RKO (cell line): ENCODE measurements at places on chromosomes 6 and 20.

GRCh38 chr6:17679726-17680125 lies 27.0 kb downstream of the NUP153 start:
- DNase-seq, result no peak

DNA sequence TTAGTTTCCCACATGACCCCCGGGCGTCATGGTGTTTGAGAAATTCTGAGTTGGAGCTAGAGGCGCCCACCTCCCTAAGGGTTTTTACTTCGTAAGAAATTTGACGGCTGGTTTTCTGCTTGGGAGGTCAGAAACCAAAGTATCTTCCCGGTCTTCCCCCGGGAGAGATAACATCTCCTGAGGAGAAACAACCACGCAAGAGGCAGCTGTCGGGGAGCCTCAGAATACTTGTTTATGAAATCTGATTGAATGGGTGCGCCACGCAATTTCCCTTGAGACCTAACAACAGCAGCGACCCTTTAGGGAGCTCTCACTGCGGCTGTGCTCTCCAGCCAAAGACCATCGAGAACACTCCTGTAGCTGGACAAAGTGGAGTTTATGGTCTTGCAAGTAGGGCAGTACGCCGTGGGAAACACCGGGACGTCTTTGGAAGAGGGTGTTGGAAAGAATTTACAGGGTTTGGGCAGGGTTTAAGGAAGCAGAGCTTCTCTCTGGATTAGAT lies 608 bp upstream of the EIF2S2 start:
- DNase-seq, result peak; percentile 35

DNA sequence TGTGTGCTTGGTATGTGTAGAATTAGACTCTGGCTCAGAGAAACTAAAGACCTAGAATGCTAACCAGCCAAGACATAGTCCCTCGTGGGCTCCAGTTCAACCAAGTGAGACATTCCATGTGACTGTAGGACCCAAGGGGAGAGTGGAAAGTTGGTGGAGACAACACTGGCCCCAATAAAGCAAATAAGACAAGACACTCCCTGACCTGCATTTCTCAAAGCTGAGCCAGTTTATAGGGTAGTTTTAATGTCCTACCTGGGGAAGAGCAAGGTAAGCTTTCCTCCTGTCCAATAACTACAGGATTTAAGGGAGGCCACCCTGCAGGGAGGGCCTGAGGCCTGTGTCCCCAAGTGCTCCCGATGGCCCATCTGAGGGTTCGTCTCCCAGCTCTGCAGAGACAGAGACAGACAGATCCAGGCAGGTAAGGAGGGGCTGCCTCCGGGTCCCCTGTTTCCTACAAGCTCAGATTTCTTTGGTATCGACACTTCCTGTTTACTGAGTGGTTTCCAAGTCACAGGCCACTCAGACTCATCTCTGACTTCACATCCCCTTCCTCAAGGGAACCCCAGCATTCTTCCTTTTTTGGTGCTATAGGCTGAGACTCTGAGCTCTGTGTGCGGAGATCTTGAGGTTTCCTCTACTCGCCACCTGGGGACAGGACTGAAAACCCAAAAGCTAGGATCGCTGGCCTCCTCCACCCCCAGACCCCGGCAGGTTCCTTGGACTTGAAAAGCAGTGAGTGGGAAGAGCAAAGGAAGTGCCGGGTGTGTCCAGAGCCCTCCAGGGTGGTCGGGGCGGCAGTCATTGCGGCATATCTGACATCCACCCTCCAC lies 92.4 kb downstream of the PRND start:
- DNase-seq, result no peak

- no peak for DNase-seq
These were observed 67.1 kb downstream of the ESF1 start for GRCh38 chr20:13717631-13718044.

DNA sequence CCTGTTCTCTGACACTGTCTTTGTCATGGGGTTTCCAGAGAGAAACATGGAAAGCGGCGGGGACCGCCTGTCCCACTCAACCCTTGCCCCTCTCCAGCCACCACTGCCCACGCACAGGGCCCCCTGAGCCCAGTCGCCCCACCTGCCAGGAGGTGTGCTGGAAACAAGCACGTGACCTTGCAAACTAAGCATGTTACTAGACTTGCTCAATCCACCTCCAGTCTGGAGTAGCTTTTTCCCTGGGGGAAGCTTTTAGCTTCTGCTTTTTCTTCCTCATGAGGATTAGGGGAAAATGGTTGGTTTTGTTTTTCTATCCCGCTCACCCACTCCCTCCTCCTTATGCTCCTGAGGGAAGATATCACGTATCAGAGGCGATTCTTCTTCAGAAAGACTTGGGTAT lies 105.7 kb downstream of the PLEKHG1 start:
- DNase-seq, result no peak

DNA sequence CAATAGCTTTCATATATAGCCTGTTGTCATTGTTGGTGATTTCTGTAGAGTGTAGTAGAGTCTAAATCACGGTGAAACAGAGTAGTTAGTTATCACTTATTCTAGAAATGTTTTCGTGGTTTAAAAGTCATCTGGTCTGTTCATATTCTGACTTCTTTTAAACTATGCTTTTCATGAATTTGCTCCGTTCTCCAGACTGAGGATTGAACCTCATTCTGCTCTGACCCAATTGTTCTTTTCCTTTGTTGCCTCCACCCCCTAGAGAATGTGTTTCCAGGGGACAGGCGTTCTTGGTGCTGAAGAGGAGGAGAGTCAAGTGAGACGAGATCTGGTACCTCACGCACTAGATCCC lies 748 bp upstream of the ZNF292 start:
- DNase-seq, result peak; percentile 84

DNA sequence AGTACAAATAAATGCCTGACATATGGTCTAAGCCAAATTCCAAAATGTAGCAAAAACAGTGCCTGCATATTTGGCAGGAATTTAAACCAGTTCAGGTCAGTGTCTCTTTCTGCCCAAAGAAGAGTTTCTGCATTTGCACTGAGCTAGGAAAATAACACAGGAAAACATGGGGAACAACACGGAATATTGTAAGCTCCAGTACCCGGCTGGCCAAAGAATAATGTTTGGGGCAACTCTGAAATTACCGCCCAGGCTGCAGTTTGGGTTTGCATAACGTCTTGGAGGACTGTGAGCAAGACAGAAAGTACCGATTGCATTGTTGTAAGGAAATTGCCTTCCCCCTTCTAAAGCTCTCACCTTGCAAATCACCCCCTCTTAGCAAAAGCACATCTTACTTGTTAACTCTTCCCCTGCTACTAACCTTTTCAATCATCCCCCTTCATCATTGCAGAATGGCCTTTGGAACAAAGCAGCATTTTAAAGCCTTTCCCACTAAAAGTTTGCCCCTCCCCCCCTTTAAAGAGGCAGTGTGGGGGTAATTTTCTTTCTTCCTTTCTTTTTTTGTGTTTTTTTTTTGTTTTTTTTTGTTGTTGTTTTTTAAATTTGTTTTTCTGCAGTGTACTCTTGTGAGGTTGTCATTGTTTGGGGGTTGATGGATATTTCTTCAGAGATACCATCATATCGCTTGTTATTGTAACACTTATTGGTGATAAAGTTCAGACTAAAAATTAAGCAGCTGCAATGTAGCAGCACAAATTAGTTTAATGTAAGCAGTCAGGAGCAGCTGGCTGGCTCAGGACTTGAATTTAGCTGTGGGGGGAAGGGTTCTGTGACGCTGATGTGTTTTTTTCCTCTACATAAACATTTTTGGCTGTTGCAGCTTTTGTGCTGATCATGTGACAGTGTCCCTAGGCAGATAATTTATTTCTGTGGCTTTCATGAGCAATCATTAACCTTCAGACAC lies 100.0 kb upstream of the CITED2 start:
- DNase-seq, result no peak

- no peak for DNase-seq
These were observed 5.2 kb downstream of the PI16 start for GRCh38 chr6:36959555-36960250.

GRCh38 chr6:154656660-154657059 lies 76.6 kb upstream of the SCAF8 start:
- no peak for DNase-seq

DNA sequence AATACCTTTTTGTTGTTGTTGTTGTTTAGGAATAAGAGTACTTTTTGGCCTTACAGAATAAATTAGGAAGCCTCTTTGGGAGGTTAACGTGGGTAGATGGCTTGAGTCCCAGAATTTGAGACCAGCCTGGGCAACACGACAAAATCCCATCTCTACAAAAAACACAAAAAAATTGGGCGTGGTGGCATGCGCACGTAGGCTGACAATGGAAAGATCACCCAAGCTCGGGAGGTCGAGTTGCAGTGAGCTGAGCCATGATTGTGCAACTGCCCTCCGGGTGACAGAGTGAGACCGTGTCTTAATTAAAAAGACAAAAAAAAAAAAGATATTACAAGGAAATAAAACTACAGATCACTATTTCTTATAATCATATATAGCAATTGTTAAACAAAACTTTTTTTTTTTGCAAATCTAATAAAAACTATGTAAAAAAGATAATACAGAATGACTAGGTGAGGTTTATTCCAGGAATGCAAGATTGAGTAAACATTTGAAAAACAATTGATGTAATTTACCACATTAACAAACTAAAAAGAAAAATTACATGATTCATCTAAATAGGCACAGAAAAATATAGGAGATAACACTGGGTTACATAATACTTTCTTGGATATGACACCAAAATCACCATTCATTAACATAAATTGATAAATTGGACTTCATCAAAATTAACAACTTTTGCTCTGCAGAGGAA lies 43.6 kb upstream of the ASCC3 start:
- no peak for DNase-seq

DNA sequence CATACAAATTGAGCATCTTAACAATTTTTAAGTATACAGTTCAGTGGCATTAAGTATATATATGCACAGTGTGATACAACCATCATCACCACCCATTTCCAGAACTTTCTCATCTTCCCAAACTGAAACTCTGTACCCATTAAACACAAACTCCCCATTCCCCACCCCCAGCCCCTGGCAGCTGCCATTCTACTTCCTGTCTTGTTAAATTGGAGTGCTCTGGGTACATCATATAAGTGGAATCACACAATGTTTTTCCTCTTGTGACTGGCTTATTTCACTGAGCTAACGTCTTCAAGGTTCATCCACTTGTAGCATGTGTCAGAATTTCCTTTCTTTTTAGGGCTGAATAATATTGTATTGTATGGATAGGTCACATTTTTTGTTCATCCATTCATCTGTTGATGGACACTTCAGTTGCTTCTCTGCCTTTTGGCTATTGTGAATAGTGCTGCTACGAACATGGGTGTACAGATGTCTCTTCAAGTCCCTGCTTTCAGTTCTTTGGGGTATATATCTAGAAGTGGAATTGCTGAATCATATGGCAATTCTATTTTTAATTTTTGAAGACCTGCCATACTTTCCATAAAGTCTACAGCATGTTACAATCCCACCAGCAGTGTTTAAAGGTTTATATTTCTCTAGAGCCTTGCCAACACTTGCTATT lies 19.6 kb upstream of the RREB1 start:
- DNase-seq, result no peak

- peak; percentile 46 for DNase-seq
These were observed 33.9 kb downstream of the SLC17A4 start for GRCh38 chr6:25788305-25788922.

DNA sequence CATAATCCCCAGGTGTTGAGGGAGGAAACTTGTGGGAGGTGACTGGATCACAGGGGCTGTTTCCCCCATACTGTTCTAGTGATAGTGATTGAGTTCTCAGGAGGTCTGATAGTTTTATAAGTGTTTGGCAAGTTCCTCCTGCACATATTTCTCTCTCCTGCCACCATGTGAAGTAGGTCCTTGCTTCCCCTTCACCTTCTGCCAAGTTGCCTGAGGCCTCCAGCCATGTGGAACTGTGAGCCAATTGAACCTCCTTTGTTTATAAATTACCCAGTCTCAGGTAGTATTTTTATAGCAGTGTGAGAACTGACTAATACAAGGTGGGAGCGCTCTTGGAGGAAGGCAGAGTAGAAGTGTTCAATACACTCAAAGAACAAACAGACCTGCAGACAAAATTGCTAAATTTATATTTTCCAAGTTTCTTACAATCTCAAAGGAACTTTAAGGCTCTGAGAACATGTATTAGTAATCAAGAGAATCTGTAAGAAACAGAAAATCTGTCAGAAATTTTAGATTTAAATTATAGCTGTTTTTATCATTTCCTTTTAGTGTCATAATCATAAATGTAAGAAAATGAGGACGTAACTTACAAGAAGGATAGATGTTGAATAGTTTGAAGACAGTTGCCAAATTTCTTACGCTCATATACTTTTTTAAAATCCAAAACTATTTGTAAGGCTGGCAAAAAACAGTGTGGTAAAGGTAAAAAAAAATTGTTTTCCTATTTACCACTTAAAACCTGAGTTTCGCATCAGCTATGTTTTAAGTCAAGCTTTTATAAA lies 77.7 kb downstream of the ASCC3 start:
- no peak for DNase-seq

DNA sequence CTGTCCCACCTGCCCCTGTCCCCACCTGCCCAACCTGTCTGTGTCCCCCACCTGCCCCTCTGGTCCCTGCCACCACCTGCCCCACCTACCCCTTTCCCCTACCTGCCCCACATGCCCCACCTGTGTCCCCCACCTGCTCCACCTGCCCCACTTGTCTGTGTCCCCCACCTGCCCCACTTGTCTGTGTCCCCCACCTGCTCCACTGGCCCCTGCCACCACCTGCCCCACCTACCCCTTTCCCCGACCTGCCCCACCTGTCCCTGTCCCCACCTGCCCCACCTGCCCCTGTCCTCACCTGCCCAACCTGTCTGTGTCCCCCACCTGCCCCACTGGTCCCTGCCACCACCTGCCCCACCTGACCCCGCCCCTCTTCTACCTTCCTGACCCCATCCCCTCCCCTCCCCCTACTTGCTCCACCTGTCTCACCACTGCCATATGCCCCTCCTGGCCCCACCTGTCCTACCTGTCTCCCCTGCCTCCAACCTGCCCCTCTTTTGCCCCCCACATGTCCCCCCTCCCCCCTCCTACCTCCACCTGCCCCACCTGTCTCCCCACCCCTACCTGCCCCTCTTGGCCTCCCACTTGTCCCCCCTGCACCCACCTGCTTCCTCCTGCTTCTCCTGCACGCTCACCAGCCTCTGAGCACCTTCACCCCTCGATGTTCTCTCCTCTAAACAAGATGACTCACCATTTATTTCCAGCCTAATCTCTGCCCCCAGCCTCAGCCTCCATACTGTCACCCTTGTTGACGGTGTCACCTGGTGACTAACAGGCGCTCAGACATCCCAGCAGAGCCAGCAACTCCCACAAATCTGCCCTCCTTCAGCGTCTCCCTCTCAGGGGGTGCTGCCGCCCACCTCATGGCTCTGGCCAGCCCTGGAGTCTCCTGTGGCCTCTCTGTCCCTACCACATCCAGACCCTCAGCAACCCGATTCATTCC lies 5.6 kb upstream of the MYT1 start:
- DNase-seq, result peak; percentile 19

GRCh38 chr6:77458421-77458820 lies 4.9 kb downstream of the HTR1B start:
- DNase-seq, result no peak
